ENCODE measurements at places on chromosomes 6 and 20.

GRCh38 chr6:103680116-103680515 lies 1179.6 kb downstream of the HACE1 start:
- DNase-seq, result no peak

DNA sequence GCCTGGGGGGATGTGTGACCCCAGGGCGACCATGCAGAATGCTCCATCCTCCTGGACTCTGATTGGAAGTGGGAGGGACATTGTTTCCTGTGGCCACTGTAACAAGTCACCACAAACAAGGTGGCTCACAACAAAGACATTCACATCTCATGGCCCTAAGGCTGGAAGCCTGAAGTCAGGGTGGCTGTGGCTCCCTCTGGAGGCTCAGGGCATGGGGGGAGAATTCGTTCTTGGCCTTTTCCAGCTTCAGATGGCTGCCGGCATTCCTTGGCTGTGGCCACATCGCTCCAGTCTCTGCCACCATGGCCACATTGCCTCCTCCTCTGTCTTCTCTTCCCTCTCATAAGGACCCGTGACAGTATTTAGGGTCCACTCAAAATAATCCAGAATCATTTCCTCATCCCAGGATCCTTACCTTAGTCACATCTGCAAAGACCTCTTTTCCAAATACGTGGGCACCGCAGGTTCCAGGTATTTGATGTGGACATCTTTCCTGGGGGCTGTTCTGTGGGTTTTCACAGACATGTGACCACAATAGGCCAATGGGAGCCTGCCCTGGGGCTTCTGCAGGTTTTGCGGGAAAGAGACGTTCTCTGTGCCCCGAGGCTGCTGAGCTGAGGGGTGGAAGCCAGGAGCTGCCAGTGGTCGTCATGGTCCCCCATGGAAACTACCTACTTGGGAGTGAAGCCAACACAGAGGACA lies 249.3 kb downstream of the PREX1 start:
- DNase-seq, result no peak

DNA sequence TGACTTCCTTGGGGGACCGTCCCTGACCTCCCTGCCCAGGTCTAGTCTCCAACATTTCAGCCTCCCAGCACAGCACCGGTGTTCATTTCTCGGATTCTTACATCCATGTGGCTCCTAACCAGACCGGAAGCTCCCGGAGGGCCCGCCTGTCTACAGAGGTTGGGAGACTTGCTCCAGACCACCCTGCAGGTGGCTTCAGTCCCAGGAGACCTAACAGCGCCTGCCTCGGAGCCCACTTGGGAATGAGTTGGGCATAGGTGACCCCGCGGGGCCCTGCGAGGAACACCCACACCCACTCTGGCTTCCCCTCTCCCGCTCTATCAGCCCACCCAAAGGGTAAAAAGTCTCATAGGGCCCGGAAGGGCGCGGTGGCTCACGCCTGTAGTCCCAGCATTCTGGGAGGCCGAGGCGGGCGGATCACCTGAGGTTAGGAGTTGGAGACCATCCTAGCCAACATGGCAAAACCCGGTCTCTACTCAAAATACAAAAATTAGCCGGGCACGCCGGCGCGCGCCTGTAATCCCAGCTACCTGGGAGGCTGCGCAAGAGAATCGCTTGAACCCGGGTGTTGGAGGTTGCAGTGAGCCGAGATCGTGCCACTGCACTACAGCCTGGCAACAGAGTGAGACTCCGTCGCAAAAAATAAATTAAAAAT lies 5.4 kb downstream of the DPPA5 start:
- no peak for DNase-seq

GRCh38 chr20:49575551-49576060 lies 7.7 kb upstream of the PTGIS start:
- DNase-seq, result peak; percentile 73

DNA sequence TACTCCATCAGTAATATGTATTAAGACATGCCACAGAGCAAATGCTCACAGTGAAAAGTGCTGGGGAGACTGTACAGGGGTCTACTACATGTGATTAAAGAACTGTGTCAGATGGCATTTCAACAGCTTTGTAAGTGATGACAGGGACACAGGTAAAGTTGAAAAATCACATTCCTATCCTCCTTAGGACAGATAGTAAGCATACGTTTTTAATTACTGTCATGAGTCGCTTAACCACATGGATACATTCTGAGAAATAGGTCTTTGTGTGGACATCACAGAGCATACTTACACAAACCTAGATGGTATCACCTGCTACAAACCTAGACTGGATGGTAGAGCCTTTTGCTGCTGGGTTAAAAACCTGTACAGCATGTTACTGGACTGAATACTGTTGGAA lies 645.8 kb upstream of the AGPAT4 start:
- no peak for DNase-seq

GRCh38 chr6:109450801-109451200 lies 4.8 kb downstream of the MICAL1 start:
- no peak for DNase-seq

- DNase-seq, result no peak
Measured at GRCh38 chr6:136723780-136724179, 68.5 kb downstream of the MAP3K5 start.

- no peak for DNase-seq
Measured at GRCh38 chr20:61629602-61630390, 377.7 kb downstream of the CDH4 start.

DNA sequence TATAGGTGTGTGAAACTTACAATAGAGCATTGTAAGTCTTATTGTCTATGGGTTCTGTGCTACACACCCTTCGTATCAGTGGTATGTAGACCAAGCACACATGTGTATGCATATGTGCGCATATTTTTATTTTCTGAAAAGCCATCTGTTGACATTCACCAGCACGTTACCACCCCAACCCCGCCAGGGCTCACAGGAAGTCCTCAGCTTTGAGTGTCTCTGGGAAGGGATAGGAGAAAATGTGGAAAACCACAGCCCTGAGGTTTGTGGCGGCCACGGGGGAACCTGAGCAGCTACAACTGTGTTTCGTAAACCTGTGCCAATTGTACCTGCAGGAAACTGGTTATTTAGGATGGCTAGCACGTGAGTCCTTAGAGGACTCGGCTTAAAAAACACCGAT lies 123.3 kb upstream of the PHACTR3 start:
- DNase-seq, result no peak

DNA sequence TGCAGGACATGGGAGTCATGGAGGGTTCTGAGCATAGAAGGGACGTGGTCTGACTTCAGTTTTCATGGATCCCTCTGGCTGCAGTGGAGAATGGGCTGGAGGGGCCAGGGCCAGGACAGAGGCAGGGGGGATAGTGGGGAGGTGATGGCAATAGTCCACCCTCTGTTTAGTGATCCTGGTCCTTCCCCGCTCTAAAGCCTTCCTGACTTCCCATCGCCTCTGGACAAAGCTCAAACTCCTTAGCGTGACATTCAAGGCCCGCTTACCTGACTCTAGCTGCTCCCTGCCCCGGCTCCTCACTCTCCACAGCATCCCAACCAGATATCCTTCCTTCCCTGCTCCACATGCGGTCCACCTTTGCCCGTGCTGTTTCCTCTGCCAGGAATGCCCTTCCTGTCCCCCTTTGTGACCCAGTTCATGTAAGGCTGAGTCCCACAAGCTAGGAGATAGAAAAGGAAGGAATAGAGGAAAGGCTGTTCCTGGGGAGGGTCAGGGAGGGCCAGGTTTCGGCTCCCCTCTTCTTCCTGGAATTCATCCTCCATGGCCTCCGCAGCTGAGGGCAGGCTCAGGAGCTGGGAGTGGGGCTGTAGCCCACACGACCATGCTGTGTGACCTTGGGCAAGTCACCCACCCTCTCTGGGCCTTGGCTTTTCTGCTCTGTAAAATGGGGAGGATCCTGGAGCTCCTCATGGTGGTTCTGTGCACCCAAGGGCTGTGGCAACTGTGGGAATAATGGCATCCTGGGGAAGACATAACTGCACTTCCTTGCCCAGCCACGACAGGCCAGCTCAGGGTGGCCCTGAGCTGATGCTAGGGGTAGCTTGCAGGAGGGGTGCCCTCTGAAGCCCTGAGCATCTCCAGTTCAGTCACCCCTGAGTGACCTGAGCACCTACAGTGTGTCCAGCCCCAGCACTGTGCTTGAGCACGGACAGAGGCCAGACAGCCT lies 116.1 kb downstream of the CEBPB start:
- no peak for DNase-seq

DNA sequence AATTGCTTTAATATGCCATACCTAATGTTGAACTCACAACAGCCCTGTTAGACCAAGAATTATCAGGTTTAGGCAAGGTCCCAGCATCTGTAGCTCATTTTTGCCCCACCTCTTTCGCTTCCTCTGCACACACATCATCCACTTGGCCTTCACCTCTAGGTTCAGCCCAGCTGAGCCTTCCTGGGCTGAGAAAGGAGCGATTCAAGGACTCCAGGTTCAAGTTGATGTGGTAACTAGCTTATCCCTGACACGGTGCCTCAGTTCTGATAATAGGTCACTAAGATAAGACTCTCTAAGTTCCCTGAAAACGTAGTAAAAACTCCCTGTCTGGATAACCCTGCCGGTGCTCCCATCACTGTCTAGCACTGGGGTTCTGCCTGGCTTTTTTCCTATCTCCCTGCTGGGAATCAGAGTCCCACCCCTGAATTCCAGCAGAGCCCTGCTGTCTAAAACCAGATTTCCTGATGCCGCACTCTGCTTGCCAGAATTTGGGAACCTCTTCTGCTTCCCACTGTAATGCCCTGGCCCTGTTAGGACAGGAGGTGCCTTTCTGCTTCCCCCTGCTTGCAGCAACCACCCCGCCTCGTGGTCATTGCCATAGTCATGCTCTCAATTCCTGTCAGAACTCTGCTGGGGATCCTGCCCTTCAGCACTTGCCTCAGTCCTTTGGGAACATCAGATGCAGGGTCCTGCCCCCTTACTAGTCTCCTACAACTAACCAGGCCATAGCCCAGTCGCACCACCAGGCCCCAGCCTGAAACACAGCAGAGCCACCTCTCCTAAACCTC lies 47.6 kb downstream of the ALDH8A1 start:
- DNase-seq, result no peak

DNA sequence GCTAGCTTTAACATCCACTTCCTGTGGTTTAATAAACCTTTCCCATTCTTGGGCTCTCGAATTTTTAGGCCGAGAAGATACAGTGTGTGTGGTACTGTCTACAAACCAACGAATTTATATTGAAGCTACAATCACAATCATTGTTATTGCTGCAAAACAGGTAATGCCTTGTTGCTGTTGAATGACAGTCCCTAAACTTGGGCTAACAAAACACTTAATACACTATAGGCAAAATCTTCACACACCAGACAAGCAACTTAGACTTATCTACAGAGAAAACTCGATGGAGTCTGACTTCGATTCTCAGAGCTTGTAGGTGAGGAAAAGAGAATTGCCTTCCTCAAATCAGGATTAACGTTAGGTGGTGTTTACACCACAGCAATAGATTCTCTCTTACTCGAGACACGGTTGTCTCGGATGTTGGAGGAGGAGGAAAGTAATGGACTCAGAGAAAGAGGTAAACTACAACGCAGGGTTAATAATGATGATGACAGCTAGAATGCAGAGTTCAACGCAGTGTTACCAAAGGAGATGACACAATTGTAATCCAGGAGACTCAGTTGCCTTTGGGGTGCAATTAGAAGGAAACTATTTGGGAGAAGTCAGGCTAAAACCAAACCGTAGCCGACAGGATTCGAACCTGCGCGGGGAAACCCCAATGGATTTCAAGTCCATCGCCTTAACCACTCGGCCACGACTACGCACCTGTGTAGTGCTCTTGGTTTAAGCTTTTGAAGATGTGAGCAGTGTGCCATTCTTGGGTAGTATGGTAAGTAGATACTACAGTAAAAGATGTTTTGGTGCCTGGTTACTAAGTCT lies 32.5 kb upstream of the ZNF184 start:
- peak; percentile 56 for DNase-seq

DNA sequence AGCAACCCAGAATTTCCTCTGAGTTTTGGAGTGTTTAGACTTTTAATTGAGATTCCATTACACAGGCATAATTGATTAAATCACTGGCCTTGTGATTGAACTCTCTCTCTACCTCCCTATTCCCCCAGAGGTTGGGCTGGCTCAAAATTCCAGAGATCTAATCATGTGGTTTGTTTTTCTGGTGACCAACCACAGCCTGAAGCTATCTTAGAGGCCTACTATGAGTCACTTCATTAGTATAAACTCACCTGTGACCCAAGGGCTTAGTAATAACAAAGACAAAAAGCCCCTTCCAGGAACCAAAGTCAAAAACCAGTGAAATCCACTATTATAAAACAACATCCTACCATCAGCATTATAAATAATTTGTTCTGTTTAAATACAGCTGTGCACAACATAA lies 992.5 kb upstream of the CITED2 start:
- DNase-seq, result peak; percentile 55

DNA sequence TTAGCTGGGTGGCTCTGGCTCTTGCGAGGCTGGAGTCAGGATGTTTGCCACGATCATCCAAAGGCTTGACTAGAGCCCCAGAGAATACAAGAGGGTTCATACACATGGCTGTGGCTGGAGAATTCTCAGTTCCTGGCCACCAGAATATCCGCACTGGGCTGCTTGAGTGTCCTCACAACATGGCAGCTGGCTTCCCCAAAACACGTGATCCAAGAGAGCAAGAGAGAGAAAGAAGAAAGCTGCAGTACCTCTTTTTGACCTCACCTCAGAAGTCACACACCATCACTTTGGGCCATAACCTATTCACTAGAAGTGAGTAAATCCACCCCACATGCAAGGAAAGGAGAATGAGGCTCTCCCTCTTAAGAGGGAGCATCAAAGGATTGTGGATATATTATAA lies 21.5 kb upstream of the BPIFB1 start:
- no peak for DNase-seq

DNA sequence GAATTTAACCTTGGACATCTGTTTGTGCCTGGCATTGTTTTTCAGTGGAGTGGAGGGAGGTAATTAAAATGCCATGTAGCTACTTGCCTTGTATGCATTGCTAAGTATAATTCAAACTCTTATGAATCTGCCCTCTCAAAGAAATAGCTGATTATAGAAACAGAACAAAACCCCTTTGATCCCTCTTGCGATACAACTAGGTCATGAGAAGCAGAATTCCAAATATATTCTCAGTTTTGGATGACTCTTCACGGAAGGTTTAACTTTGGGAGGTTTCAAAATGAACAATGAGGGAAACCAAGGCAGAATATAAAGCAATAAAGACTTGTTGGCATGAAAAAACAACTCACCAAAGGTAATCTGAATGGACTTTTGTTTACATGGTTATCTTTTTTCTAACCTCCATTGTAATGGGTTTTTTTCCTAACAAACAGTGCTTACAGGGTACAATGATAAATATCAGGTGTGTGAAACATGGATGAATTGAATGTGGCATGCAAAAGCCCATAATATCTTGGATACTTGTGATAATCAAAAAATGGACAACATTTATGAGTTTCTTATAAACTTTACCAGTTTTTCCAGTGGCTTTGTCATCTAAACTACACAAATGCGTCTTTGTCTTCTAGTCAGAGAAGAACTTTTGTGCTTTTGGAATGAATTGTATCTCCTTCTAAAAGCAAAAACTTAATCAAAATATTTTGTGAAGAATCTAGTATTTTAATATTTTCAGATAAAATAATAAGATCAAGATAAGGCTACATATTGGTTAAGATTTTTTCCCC lies 15.7 kb upstream of the HEY2 start:
- DNase-seq, result no peak

Measured in fibroblast of skin of back (primary cell).